Purkinje cell (primary cell): ENCODE measurements at places on chromosomes 4 and X. TPM values are rescaled to one million over a fixed set of nuclear protein-coding genes. Genes with fewer than 3 reads are reported as not detected.

Gene TLR2
- polyA plus RNA-seq = not detected in 2 replicates

Gene RS1
- 2.8 TPM in 1 of 2 replicates, not detected in the other for polyA plus RNA-seq

Gene IL21
- polyA plus RNA-seq = not detected in 2 replicates

Gene BEND2
- not detected in 2 replicates for polyA plus RNA-seq

Gene TMEM31
- polyA plus RNA-seq = not detected in 2 replicates

Gene NR0B1
- polyA plus RNA-seq = 0.35 TPM in 1 of 2 replicates, not detected in the other

Gene TRIM61
- polyA plus RNA-seq = 3.1 and 3.8 TPM in 2 replicates

Gene NXF2
- polyA plus RNA-seq = not detected in 2 replicates

Gene TIGD2
- polyA plus RNA-seq = 10.6 and 13.6 TPM in 2 replicates

Gene RAB40A
- polyA plus RNA-seq = 0.27 TPM in 1 of 2 replicates, not detected in the other

Gene HOPX
- polyA plus RNA-seq = 511 and 644 TPM in 2 replicates

Gene CTAG1B
- polyA plus RNA-seq = not detected in 2 replicates

Gene GAGE12E
- polyA plus RNA-seq = not detected in 2 replicates

Gene MAN2B2
- 7.7 and 7.8 TPM in 2 replicates for polyA plus RNA-seq

Gene PRKG2
- polyA plus RNA-seq = 1.7 TPM in 1 of 2 replicates, not detected in the other

Gene NPNT
- 0.55 TPM in 1 of 2 replicates, not detected in the other for polyA plus RNA-seq

Gene NSG1
- polyA plus RNA-seq = 1,066 and 1,375 TPM in 2 replicates

Gene ATG4A
- 15.9 and 19.3 TPM in 2 replicates for polyA plus RNA-seq

Gene MAP7D2
- polyA plus RNA-seq = 132 and 155 TPM in 2 replicates

Gene USP17L27
- polyA plus RNA-seq = not detected in 2 replicates

Gene ITGB1BP2
- not detected in 2 replicates for polyA plus RNA-seq

Gene MUC7
- not detected in 2 replicates for polyA plus RNA-seq

Gene COL4A5
- polyA plus RNA-seq = 0.77 and 1.8 TPM in 2 replicates

Gene PKD2
- 5.3 and 7.0 TPM in 2 replicates for polyA plus RNA-seq
